ENCODE measurements at places on chromosomes 2 and 18. TPM values are rescaled to one million over a fixed set of nuclear protein-coding genes. Genes with fewer than 3 reads are reported as not detected.

GRCh38 chr2:98072442-98072841 lies 14.5 kb upstream of the VWA3B start:
- no peak overlapping the region for H3K4me3 ChIP-seq
- no peak overlapping the region for H3K27ac ChIP-seq
- H3K36me3 ChIP-seq, result no peaks in the 10 kb centered on the region
- no peaks in the 10 kb centered on the region for H3K27me3 ChIP-seq
- H3K4me1 ChIP-seq, result no peaks in the 10 kb centered on the region

- H3K27me3 ChIP-seq, result no peaks in the 10 kb centered on the region
- H3K4me1 ChIP-seq, result no peaks in the 10 kb centered on the region
Observed at GRCh38 chr18:60019463-60019840, 119.7 kb downstream of the PMAIP1 start.

DNA sequence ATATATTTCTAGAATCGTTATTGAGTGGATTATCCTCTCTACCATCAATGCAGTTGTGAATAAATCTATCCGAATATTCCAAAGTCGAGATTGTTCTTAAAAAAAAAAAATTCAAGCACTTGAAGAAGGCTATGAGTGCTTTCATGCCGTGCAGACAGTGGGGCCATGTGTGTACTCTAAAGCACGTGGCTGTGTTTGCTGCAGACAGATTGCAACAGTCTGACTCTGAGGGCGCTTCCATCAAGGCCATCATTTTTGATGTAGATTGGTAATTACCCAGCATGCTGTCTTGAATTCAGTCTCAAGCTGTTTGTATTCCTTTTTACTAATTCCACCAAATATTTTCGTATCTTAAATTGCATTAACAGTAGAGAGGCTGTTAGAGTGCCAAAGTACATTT lies 325.9 kb upstream of the LINC00305 start:
- no peak overlapping the region for H3K27ac ChIP-seq
- no peak overlapping the region for H3K4me3 ChIP-seq
- no peaks in the 10 kb centered on the region for H3K4me1 ChIP-seq
- no peaks in the 10 kb centered on the region for H3K36me3 ChIP-seq
- H3K27me3 ChIP-seq, result no peaks in the 10 kb centered on the region

- no peak overlapping the region for H3K27ac ChIP-seq
- H3K4me1 ChIP-seq, result no peaks in the 10 kb centered on the region
Observed at GRCh38 chr2:169808221-169808620, 9.6 kb downstream of the SSB start.

DNA sequence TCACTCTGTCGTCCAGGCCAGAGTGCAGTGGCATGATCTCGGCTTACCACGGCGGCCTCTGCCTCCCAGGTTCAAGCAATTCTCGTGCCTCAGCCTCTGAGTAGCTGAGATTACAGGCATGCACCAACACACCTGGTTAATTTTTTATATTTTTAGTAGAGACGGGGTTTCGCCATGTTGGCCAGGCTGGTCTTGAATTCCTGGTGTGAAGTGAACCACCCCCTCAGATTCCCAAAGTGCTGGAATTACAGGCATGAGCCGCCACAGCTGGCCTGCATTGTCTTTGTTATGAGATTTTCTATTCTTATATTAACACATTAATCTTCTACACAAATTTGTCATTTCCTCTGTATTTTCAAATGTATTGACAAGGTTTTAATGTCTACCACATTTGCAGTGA lies 75.2 kb downstream of the SEPTIN10 start:
- H3K4me3 ChIP-seq, result peak overlapping the region; percentile 33
- no peaks in the 10 kb centered on the region for H3K36me3 ChIP-seq
- H3K4me1 ChIP-seq, result peaks cover 13% of the 10 kb centered on the region
- peak overlapping the region; percentile 47 for H3K27ac ChIP-seq
- no peaks in the 10 kb centered on the region for H3K27me3 ChIP-seq

DNA sequence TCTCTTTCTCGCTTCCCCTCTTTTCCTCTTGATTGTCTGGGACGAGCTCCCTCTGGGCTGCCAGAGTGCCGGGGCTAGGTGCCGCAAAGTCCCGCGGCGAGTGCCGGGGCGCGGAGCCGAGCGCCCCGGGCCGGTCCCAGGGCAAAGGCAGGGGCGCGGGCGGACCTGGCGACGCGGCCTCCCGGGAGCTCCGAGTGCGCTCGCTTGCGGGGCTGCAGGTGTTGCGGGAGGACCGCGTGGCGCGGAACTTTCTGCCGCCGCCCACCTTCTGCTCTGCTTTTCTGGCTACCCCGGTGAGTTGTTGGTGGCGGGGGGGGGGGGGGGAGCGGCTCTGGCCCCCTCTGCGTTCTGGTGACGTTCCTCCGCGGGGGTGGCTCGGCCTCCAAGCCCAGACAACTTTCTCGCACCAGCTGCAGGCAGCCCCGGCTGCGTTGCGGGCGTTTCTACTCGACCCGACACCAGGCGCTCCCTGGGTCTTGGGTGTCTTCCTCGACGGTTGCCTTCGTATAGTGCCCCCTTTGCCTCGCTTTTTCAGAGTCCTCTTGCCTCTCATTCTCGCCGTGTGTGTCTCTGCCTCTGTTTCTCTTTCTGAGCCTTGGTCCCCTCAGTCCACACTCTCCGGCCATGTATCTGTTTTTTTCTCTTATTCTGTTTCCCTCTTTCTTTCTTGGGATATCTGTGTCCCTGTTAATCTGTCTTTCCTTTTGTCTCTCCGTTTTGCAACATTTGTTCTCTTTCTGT lies 759 bp downstream of the GALNT13 start:
- peaks cover 9% of the 10 kb centered on the region for H3K27me3 ChIP-seq
- no peaks in the 10 kb centered on the region for H3K36me3 ChIP-seq
- DNase-seq, result peak; percentile 15
- no peaks in the 10 kb centered on the region for H3K4me1 ChIP-seq
- H3K27ac ChIP-seq, result no peak overlapping the region
- no peak overlapping the region for H3K4me3 ChIP-seq

- no peak for DNase-seq
- H3K27ac ChIP-seq, result no peak overlapping the region
- H3K27me3 ChIP-seq, result no peaks in the 10 kb centered on the region
- no peaks in the 10 kb centered on the region for H3K36me3 ChIP-seq
Observed at GRCh38 chr2:147331790-147332419, 512.9 kb upstream of the ACVR2A start.

GRCh38 chr2:119234021-119235019 lies 10.7 kb downstream of the STEAP3 start:
- no peak overlapping the region for H3K4me3 ChIP-seq
- DNase-seq, result peak; percentile 71
- H3K27me3 ChIP-seq, result no peaks in the 10 kb centered on the region

DNA sequence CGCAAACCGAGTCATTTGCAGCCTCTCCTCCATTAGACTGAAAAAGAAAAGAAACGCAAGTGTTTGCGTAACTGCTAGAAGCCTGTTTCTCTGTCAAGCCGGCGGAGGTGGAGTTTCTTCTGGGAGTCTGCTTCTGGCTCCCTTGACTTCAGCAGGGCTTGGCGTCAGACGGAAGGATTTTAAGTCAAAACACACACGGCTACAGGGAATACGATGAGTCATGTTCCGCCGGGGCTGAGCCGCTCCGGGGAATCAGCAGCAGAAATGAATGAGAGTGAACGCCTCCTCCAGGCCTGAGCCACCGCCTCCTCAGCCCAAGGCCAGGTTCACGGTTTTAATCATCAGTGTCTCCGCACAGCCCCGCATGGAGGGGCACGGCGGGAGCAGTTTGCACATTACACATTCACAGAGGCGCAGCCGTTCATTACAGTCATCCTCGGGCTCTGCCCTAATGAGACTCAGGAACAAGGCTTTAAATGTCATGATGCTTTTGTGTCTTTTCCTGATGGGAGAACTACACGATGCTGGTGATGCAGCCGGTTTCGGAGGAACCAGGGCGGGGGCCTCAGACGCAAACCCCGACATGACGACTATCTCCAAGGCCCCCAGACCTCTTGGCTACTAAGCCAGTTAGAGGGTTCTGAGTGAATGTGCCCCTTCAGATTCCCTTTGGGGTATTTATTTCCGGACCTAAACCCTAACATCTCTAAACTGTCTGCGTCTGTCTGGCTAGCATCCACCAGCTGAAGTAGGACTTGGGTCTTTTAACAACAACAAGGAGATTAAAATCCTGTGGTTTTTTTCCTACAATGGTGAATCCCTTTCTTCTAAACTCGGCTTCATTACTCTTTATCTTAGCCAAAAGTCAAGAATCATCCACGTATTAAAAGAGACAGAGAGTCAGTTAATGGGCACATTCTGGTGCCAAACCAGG lies 11.1 kb upstream of the SCG2 start:
- H3K36me3 ChIP-seq, result no peaks in the 10 kb centered on the region
- H3K27ac ChIP-seq, result no peak overlapping the region
- H3K27me3 ChIP-seq, result no peaks in the 10 kb centered on the region
- peak overlapping the region; percentile 41 for H3K4me3 ChIP-seq

DNA sequence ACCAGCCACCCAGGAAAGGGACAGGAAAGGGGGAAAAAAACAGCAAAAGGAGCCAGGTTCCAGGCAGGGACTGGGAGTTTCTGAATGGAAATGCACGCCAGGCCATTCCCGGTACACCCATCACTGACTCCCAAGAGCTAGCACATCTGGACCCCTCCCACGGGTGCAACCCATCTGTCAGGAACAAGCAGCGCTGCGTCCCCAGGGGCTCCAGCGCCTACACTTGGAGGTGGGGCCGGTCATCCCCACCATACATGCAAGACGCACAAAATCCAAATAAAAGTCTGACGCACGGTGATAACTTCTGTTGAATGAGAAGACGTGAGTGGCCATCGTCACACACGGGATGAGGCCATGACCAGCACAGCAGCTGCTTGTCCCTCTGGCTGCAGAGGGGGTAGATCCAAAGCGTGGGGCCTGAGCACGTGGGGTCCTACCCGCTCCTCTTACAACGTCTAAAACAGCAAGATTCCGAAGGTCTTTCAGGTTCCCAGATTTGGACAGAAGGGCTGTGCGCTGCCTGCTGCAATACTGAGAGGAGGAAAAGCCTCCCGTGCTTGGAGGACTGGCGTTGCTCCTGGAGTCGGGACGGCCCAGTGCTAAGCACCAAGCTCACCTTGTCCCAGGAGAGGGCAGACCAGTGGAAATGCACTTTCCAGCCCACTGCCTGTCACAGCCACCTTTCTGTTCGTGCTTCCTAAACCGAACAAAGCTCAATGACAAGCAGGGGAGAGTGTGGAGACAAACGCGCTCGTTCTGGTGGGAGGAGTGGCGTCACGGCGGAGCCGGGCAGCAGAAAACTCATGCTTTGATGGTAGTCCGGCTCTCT lies 68.9 kb downstream of the NDUFA10 start:
- H3K36me3 ChIP-seq, result no peaks in the 10 kb centered on the region
- DNase-seq, result no peak
- no peak overlapping the region for H3K4me3 ChIP-seq
- H3K27me3 ChIP-seq, result no peaks in the 10 kb centered on the region
- no peak overlapping the region for H3K27ac ChIP-seq
- no peaks in the 10 kb centered on the region for H3K4me1 ChIP-seq

- H3K4me1 ChIP-seq, result peaks cover 3% of the 10 kb centered on the region
- no peak for DNase-seq
- no peak overlapping the region for H3K4me3 ChIP-seq
Observed at GRCh38 chr2:136242687-136243277, 124.8 kb upstream of the CXCR4 start.

DNA sequence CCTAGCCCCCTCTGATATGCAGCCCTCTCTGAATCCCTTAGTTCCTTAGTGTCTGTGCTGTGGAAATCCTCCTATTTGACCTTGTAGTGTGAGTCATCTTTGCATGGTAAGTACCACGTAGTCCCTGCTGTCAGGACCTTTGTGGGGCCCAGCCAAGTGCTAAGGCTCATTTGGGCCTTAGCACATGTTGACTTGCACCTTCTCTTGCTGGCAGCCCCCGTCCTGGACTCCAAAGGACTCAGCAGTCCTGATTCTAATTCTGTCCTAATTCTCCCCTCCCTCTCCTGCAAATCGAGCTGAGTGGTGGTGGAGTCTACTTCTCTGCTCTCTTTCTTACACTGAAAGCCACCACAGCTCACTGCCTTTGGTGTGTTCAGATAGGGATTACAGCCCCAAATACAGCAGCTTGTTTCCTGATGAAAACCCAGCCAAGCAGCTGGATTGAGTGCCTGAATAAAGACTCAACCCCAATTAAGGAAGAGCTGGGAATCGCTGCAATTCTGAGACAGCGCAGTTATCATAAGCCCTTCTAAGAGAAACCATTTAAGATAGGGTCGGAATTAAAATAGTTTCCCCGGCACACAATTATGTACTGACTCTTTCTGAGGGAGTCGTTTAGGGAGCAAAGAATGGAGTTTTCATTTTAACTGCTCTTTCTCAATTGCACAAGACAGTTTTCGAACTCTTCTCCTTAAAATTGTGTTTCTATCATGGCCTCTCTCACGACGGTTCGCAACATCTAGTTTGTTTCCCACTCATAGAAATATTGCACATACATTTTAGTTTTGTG lies 215.6 kb upstream of the TNP1 start:
- no peaks in the 10 kb centered on the region for H3K27me3 ChIP-seq
- DNase-seq, result no peak
- no peak overlapping the region for H3K27ac ChIP-seq
- H3K36me3 ChIP-seq, result no peaks in the 10 kb centered on the region

GRCh38 chr2:145854039-145854755 lies 1334.3 kb upstream of the ZEB2 start:
- no peaks in the 10 kb centered on the region for H3K4me1 ChIP-seq
- DNase-seq, result no peak
- no peaks in the 10 kb centered on the region for H3K27me3 ChIP-seq
- H3K4me3 ChIP-seq, result no peak overlapping the region
- H3K36me3 ChIP-seq, result no peaks in the 10 kb centered on the region
- no peak overlapping the region for H3K27ac ChIP-seq

GRCh38 chr2:5748391-5748790 lies 56.2 kb downstream of the SOX11 start:
- H3K4me3 ChIP-seq, result no peak overlapping the region
- H3K27ac ChIP-seq, result no peak overlapping the region
- DNase-seq, result no peak
- H3K36me3 ChIP-seq, result no peaks in the 10 kb centered on the region
- H3K27me3 ChIP-seq, result no peaks in the 10 kb centered on the region

DNA sequence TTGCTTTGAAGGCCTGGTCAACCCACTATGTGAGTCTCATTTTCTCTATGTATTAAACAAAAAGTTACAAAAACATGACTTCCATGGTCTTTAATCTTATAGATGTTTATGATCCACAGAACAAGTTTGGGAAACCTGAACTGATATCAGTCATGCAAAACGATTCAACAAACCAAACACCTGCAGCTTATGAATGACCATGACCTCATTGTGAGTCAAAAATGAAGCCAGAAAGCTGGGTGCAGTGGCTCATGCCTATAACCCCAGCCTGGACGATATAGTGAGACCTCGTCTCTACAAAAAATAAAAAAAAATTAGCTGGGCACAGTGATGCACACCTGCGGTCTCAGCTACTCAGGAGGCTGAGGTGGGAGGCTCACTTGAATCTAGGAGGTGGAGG lies 270.4 kb upstream of the CCDC68 start:
- no peak for DNase-seq
- H3K4me1 ChIP-seq, result peaks cover 4% of the 10 kb centered on the region
- no peaks in the 10 kb centered on the region for H3K27me3 ChIP-seq
- H3K36me3 ChIP-seq, result no peaks in the 10 kb centered on the region

Gene VAMP5
- 46.0 TPM for total RNA-seq

Gene SH3RF3
- 10.7 TPM for total RNA-seq

Gene POU3F3
- 118 TPM for total RNA-seq

Gene THOC1
- total RNA-seq, result 32.6 TPM

Gene GPR45
- total RNA-seq, result not detected

Gene ZNF892
- 6.2 TPM for total RNA-seq

Gene NCK2
- 52.9 TPM for total RNA-seq
